ENCODE measurements at places on chromosomes 3 and 15.

GRCh38 chr15:34365091-34365825 lies 1.7 kb downstream of the LPCAT4 start:
- no peak for DNase-seq

- peak; percentile 92 for DNase-seq
Observed at GRCh38 chr15:90762109-90762508, 45.0 kb downstream of the BLM start.

DNA sequence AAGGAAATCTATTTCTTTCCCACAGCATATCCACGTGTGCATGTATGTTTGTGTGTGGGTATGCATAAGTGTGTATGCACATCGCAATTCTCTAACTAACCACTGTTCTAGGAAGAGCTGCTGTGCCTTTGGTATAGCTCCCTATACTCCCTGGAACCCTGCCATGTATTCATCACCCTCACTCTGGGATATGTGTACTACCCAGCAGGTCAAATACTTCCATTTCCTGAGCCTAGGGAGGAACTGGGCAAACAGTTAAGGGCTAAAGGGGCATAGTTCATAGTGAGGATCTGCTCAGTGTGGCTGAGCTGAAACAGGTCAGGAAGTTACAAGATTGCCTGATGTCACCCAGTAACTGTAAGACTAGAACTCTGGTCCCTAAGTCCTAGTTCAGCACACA lies 260.4 kb downstream of the RPLP1 start:
- DNase-seq: peak; percentile 35

- DNase-seq: no peak
Observed at GRCh38 chr3:52162250-52162872, 8.1 kb upstream of the POC1A start.

GRCh38 chr15:49852756-49853155 lies 231.9 kb downstream of the DTWD1 start:
- no peak for DNase-seq

DNA sequence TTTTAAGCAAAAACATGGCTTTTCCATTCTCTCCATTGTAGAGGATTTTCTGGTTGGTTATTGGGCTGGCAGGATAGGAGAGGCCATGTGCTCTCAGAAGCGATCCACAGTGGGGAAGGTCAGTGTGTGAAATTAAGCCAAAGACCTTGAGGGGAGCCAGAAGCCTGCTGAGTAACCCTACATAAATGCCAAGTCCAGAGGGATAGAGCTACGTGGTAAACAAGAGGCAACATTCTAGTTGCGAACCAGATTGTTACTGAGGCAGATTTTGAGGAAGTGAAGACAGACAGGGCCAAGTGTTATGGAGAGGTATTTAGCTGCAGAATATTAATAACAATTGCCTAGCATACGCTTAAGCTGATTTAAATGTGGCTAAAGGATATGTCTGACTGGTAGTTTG lies 592.8 kb upstream of the GBE1 start:
- no peak for DNase-seq

- DNase-seq: no peak
Observed at GRCh38 chr3:120664926-120665325, 17.1 kb downstream of the HGD start.

- DNase-seq: no peak
Observed at GRCh38 chr3:53936347-53936746, 44.7 kb upstream of the SELENOK start.

DNA sequence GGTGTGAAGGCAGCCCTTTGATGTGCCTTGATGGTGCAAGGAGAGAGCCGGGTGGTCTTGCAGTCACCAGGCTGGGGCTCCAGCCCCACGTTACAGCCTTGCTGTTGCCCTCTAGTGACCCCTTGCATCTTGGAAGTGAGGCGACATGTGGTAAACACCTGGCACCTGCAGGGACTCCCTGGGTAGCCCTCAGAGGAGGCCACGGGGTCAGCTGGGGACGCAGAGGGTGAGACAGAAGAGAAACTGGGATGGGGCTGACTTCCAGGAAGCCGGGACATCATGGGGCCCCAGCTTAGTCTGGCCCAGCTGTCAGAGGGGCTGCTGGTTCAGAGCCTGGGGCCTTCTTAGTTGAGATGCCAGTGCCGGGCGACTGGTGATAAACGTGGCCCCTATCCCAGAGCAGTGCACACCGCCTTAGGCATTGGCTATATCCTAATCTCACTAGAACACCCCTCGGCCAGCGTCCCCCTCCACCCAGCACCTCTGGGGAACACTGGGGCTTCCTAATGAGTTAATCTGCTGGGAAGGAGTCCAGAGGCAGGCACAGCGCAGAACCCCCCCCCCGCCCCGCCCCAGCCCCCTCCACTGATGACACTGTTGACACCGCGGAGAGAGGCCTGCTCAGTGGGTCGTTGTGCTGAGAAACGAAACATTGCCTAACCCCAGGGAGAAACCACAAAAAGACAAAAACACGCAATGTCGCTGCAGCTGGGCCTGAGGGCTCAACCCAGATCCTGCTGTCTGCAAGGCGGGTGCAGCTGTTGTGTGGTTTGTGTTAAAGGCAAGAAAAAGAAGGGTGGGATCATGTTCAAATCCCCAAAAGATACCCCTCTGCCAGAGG lies 60.5 kb upstream of the KLF13 start:
- peak; percentile 97 for DNase-seq

DNA sequence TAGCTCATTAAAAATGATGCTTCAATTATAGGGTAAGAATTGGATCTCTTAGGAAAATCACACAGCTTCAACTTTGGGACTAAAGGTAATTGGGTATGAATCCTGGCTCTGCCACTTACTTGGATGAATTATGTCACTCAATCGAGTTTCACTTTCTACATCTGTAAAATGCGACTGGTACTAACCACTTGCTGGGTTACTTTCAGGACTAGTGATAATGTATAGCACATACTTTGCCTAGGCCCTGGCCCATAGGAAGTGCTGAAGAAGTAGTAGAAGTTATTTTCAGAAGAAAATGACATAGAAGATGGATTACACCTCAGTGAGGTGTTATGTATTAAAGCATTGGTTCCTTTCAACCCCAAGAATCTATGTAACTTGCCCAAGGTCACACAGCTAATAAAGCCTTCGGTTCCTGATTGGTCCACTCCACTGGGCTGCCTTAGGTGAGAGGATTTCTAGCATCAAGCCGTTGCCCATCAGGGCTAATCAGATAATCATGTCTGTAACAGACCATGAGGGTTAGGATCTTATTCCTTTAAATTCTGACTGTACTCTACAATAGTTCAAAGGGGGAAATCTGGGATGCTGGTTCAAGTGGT lies 29.4 kb upstream of the AP4E1 start:
- DNase-seq: no peak

DNA sequence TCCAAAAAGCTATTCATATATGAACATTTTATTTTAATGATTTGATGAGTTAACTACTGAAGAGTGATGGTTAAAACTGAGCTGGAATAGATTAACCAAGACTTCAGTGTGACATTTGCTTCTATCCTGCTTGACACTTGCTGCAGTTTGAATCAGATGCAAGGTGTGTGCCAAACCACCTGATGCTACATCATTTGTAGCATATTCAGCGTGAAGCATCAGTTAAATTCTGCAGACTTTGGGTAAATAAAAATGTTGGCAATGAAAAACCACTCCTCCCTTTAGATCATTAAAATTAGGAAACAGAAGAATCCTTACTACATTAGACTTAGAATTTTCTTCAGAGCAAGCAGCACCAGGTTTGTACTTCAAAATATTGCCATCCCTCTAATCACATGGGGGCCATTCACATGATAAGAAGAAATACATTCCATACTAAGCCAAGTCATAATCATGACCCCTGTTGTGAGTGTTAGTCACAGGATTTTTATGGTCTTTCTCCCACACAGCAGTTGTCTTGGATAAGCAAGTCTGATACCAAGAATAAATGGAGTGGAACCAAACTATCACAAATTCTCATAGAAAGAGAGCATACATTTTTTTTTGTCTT lies 160.7 kb upstream of the TNIK start:
- DNase-seq: no peak

DNA sequence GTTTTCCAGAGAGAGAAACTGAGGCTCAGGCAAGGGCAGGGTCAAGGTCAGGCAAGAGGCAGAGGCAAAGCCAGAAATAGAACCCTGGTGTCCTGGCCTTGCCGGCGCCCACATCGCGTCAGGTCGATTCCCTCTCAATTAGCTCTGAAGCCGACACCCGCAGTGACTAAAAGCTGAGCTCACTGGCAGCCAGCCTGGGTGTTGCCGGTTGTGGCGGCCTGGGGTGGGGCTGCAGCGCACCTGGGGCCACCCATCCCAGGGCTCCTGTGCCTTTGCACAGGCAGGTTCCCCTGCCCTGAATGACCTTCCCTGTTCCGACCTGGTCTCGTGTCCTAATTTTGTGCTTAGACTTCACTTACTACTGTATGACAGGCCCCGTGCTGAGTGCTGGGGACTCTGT lies 6.2 kb downstream of the SEMA3F start:
- DNase-seq: no peak

- no peak for DNase-seq
Observed at GRCh38 chr15:39625856-39626255, 45.0 kb downstream of the THBS1 start.

- no peak for DNase-seq
Observed at GRCh38 chr15:63308947-63309346, 31.5 kb downstream of the APH1B start.

DNA sequence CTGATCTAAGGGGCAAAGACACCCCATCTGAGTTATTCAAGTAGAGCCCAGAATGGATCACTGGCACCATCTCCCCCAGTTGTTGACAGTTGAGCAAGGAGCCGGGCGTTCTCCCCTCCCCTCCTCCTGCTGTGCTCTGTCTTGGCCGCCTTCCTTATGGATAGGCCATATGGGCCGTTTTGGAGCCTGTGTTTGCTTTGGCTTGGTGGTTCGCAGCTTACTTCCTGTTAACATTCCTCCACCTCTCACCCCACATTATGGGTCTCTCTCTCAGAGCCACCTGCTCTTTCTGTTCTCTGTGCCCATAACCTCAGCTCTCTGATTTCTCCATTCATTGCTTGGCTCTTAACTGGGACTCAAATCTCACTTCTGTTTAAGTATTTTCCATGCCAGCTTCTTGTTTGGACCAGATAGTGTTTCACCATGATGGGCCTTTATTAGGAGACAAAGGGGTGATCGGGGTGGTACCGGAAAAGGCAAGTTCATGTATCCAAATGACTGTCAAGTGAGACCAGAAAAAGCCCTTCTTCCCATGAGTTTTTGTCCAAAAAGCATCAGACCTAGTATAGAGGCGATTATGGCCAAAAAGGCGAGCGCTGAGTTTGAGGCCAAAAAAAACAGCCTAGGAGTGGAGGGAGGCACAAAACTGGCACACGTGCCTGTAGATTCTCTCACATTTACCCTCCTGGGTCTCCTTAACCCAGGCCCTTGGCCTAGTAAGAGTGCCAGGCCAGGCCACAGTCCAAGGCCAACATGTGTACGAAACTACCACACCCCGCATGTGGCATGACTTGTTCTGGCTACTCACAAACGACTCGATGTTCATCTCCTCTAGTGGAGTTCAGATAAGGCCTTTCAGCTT lies 62.6 kb downstream of the DUT start:
- DNase-seq: no peak

DNA sequence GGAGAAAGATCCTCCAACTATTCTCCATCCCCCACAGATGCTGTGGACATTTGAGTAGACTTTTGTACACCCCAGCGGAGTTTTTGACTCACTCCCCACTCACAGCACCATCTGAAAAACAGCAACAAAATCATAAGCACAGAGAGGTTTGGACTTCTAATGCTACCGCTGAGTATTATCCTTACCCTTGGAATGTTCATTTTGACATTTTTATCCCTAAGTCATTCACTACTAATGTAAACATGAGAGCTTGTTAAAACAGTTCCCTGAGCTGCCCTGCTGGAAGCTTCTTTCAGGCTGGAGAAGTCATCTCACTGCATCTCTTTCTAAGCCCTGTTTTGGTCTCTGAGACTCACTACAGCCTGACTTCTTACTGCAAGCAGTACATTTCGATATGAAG lies 1045.9 kb downstream of the MCTP2 start:
- DNase-seq: no peak

DNA sequence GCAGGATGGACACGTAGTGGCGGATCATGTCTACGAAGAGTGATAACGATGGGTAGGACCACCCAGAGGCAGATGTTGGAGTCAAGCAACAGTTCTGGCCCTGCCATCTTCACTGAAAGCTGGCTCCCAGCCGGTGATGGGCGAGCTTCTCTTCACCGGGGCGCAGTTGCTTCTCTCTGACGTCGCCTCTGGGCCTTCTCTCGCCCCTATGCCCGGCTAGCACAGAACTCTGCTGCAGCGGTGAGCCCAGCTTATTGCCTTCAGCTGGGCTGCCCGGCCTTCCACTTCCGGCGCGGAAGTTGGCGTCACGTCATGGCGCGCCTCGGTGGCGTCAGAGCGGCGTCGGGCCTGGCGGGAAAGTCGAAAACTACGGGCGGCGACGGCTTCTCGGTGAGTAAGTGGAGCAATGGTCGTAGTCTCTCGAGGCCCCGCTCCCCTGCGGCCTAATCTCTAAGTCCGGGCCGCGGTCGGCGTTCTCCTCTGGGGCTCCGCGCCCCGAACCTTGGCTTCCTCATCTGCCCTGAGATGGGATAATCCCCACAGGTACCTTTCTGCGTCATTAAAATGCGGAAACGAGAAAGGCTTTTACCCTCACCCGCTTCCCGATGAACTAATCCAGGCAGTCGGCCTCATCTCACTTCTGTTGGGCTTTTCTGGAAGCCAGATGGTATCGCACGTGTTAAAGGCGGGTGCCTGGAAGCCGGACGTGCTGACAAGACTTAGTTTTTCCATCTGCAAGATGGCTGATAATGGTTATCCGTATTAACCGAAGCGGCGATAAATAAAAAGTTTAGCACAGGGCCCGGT lies at the start of gene FANCD2:
TSS of gene FANCD2 (plus strand) at position 354 of the 807 bp plus-strand sequence. CDS start 2,221 bp downstream, outside the sequence.
- peak; percentile 82 for DNase-seq

DNA sequence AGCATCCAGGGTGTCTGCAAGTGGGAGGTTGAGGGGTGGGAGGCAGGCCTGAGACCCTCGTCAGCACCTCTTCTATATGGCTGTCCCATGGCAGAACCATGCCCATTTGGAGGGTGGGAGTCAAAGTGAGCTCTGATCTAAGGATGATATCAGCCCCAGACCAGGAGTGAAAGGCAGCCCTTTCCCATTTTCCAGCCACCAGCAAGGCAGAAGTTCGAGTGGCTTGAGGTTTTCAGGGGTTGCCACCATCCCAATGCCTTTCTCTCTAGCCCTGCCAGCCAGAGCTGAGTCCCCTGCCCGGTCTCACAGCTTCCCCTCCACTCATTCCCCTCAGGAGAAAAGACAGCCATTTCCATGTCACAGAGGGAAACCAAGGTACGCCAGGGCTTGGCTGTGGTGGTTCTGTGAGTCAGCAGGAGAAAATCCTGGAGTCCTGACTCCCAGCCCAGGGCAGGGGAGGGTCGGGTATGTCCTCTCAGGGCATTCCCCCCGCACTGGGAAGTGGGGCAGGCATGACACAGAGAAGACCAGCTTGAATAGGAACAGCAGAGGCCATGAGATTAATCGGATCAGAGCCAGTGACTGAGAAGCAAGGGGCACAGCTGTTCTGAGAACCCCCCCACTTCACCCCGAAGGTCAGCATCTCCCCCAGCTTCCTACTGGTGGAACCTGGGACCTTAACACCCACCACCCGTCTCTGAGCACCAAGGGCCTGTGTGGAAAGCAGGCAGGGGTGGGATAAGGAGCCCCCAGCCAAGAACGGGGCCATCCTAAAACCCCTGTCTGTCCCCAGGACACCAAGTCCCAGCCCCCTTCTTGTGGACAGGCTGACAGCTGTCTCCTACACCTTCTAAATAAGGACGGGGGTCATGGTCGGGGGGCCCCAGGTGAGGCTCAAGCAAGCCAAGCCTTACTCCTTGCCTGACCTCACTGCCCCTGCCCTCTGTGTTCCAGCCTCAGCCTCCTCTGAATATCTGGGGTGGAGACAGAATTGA lies 965 bp upstream of the SLC38A3 start:
- no peak for DNase-seq

GRCh38 chr15:66233487-66234415 lies 19.8 kb downstream of the MEGF11 start:
- DNase-seq: no peak

All from HL-60 (cell line).